ENCODE measurements at places on chromosomes 11 and 22. TPM values are rescaled to one million over a fixed set of nuclear protein-coding genes. Genes with fewer than 3 reads are reported as not detected.

FBXO3 gene
- total RNA-seq, result 16.8 TPM

SLC29A2 gene
- total RNA-seq, result 0.64 TPM

NCR3LG1 gene
- 16.8 TPM for total RNA-seq

POTEH gene
- not detected for total RNA-seq

BMAL1 gene
- total RNA-seq, result 10.4 TPM

C1QTNF4 gene
- total RNA-seq, result 0.43 TPM

ISX gene
- total RNA-seq, result not detected

PGA5 gene
- not detected for total RNA-seq

MIOX gene
- not detected for total RNA-seq

CREB3L1 gene
- 66.7 TPM for total RNA-seq

ART1 gene
- not detected for total RNA-seq

SERHL2 gene
- 2.2 TPM for total RNA-seq

SHISA8 gene
- total RNA-seq, result not detected

SLC22A25 gene
- not detected for total RNA-seq

OR8D1 gene
- 0.32 TPM for total RNA-seq

FGF4 gene
- total RNA-seq, result not detected

WT1 gene
- total RNA-seq, result 16.4 TPM

MS4A4E gene
- not detected for total RNA-seq

CCDC89 gene
- total RNA-seq, result 3.9 TPM
